ENCODE measurements at places on chromosomes 2 and 18.

- DNase-seq = no peak
Measured at GRCh38 chr2:8241317-8241716, 440.5 kb upstream of the ID2 start.

DNA sequence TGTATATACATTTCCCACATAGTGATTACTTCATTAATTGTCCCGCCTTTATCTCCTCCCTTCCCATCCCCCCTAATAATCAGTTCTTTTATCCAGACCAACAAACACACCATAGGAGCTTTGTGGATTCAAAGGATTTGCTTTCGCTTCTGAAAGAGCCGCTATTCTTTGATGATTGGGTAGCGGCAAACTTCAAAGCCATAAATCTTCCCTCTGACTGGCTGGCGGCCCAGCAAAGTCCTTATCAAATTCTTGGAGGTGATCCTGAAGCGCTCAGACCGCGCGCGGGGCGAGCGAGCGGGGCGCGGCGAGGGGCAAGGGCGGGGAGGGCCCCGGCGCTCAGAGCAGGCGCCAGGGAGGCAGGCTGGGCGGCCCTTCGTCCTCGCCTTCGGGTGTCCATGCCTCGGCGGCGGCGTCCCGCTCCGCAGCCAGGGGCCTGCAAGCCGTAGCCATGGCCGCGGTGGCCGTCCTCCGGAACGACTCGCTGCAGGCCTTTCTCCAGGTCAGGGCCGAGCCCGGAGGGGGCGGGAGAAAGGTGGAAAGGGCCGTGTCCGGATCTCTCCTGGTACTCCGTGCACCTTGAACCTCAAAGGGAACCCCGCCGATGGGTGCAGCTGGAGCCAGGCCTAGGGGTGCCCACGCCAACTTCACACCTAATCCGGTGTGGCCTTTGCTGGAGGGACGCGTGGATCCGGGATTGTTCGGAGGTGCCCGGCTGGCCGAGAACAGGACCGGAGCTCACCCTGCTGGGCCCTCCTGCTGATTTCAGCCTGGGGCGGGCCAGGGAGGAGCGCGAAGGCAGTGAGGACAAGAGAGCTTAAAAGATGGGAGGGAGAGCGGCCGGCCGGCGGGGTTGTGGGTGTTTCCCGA, at the start of gene SP5:
Gene SP5 (plus strand): TSS at position 276 of the 870 bp plus-strand sequence. CDS start 176 bp downstream, at position 452.
- DNase-seq = no peak

- no peak for DNase-seq
Measured at GRCh38 chr2:5995832-5996231, 303.6 kb downstream of the SOX11 start.

GRCh38 chr2:207095963-207096362, 69.8 kb downstream of the KLF7 start:
- no peak for DNase-seq

- no peak for DNase-seq
Measured at GRCh38 chr2:200274116-200275075, 32.1 kb upstream of the SPATS2L start.

DNA sequence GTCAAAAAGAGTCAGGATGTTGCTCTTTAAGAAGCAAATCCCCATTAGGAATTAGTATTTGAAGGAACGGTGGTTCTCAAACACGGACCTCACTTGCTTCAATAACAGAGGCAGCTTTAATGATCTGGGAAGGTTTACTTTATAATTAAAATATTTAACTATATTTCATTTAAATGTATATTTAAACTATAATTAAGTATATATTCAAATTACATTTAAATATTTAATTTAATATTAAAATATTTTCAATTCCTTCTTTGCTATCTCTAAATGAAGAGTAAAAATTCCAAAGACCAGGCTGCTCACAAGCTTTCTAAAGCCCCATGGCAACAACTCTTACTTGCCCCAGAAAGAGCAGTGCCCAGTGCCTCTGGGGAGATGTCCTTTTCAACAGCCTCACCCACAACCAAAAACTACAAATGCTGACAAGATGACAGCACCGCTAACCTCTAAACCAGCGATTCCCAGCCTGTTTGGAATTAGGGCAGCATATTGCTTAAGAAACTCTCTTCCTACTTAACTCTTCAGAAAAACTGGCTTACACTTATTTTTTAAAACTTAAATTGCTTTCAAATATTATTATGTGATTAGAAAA, 62.9 kb upstream of the POU3F3 start:
- DNase-seq = no peak

- DNase-seq = no peak
Measured at GRCh38 chr2:61649021-61649420, 110.9 kb upstream of the XPO1 start.
